Right cardiac atrium (tissue), 5 donors: ENCODE measurements at places on chromosomes 5 and 9. TPM values are rescaled to one million over a fixed set of nuclear protein-coding genes. Genes with fewer than 3 reads are reported as not detected.

DNAI1 gene
- not detected for total RNA-seq

DEPDC1B gene
- total RNA-seq, result 0.54 TPM

DNA sequence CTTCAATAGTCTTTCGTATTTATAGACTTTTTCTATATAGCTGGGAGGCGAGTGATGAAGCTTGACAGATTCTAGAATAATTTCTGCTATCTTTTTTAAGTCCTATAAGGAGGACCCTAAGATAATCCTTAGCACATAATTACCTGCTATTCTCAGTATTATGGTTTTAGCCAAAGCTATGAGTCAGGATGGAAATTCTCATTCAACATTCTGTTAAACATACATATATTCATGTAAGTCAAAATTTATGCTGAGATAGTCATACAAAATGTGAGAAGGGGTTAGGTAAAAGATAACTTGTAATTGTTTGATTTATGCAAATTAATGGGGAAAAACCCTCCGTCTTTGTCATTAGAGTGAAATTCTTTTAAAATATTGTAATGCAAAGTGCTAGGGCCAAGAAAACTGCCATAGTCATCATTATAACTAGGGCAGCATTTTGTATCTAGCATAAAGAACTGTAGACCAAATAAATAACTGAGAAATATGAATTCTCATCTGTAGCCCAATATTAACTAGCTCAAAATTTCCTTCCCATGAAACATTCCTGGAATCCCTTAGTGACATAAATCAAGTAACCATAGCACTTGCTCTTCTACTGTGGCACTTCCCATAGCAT is 118.5 kb downstream of the MRPS30 start:
- DNase-seq, result no peak

- peak; percentile 35 for DNase-seq
Measured at GRCh38 chr9:118364266-118365106, 660.3 kb downstream of the TLR4 start.

DNA sequence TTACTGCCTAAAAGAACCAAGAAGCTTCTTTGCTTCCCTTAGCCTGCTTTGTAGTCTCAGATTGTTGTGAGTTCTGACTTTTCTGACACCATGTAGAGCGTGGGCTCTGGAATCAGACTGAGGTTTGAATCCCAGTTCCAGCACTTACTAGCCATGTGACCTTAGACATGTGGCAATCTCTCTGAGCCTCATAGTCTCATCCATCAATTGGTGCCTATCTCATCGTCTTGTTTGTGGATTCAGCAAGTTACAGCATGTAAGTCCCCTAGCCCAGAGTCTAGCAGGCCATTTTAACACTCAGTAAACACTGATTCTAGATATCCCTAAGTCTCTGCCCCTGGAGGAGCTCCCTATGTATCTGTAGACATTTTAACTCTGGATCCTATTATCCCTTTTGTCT is 94.7 kb downstream of the ANGPTL2 start:
- no peak for DNase-seq

DNA sequence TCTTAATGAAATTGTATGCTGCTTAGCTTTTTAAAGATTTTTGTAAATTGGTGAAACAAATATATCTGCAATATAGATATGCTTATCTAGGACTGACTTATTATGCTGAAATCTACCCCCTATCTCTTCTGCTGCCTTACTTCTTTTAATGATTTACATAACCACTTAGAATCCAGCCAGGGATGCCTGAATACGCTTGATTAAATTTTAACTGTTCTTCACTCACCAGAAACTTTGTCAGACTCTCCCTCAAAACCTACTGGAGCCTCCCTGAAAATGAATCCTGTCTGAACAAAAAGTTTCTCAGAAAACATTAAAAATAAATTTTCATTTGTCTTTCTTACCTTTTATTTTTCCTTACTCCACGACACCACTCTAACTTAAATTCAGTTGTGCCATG is 111.7 kb downstream of the ST8SIA4 start:
- no peak for DNase-seq

GRCh38 chr9:104931256-104931655 is 3.3 kb upstream of the ABCA1 start:
- no peak for DNase-seq

HAVCR2 gene
- total RNA-seq, result 5.0 TPM

- no peak for DNase-seq
Measured at GRCh38 chr5:150809363-150809762, 30.8 kb downstream of the SMIM3 start.

ADAMTS16 gene
- not detected for total RNA-seq

DNA sequence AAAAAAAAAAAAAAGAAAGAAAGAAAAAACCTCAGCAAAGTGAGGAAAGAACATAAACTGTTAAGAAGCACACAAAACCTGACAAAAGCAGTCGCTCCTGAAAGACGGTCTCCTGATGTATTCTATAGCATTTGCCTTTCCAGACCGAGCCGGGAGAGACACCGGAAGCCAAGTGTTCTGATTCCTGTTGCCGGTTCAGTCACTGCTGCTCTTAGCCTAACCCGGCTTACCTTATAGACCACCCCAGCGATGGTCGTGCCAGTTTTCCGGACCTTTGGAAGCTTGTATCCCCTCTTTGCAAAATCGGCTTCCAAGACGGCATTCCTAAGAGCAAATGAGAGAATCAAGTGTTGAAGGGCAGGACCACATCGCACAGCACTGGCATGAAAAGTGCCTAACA is 630 bp downstream of the PSMB7 start:
- DNase-seq, result no peak

FBXO38 gene
- 36.1 TPM for total RNA-seq

DNA sequence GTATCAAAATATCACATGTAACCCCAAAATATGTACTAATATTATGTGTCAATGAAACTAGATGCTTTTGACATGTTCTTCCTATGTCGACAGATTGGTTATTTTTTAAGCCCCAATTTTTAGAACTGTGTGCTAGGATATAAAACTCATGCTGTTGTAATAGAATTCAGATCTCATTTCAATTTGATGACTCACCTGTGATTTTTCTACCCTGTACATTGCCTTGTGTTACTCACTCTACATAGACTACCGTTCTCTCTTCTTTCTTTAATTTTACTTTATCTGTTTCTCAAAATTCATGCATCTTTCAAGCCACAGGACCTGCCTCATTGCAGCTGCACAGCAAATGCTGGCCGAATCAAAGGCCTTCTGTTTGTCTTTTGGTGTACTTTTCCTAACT is 284.5 kb downstream of the MAT2B start:
- DNase-seq, result no peak

- no peak for DNase-seq
Measured at GRCh38 chr9:4590430-4591122, 71.5 kb upstream of the PLPP6 start.

- DNase-seq, result no peak
Measured at GRCh38 chr5:76337953-76338451, 65.1 kb upstream of the IQGAP2 start.

DNA sequence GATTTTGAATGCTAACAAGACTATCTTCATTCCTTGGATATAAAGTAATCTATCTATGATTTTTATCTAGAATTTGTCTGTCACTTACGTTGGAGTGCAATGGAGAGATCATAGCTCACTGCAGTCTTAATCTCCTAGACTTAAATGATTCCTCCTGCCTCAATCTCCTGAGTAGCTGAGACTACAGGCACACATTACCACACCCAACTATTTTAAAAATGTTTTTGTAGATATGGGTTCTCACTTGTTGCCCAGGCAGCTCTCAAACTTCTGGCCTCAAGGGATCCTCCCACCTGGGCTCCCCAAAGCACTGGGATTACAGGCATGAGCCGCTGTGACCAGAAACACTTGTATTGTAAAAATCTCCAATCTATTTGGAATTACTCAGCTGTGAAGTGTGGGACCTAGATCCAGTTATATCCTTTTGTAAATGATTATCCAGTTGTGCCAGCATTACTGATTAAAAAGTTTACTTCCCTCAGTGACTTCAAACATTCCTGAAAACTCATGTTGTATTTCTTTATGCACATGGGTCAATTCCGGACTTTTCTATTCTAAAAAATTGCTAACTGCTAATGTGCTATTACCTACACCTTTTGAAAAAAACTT is 1793.8 kb upstream of the WWC1 start:
- no peak for DNase-seq

DNA sequence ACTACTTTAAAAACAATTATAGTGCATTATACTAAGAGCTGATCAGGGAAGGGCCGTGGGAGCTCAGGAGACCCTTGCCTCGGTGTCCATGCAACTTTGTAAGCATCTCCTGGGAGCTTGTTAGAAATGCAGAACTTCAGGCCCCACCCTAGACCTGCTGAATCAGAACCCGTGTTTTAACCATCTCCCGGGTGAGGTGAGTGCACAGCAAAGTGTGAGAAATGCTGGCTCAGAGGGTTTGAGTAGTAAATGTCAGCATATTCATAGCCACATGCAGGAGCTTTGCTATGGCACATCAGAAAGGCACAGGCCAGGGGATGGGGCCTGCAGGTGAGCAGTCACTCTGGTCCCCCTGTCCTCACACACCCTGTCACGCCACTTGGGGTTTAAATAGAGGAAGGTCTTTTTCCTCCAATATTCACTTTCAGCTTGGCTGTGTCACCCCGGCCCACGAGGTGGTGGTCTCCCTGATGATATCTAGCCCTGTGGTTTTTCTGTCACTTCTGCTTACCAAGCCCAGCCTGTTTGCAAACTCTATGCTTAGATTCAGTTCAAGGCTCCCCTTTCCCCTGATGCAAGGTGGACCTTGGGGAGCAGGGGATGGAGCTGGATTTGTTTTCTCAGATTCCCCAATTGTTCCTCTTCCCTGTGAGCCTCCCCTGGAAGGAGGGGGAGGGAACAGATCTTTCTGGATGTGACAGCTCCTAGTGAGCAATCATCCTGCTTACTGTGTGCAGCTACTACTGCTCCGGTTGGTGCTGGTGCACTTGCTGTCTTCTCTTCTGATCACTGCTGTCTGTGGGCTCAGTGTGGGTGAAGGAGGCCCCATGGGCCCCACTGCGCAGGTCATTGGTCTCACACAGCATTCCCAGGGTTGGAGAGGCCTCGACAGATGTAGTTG is 51.8 kb upstream of the TGFBR1 start:
- DNase-seq, result no peak

- DNase-seq, result no peak
Measured at GRCh38 chr5:150219142-150219541, 29.3 kb downstream of the SLC6A7 start.

- DNase-seq, result no peak
Measured at GRCh38 chr9:91045041-91045440, 243.4 kb downstream of the SYK start.

DNA sequence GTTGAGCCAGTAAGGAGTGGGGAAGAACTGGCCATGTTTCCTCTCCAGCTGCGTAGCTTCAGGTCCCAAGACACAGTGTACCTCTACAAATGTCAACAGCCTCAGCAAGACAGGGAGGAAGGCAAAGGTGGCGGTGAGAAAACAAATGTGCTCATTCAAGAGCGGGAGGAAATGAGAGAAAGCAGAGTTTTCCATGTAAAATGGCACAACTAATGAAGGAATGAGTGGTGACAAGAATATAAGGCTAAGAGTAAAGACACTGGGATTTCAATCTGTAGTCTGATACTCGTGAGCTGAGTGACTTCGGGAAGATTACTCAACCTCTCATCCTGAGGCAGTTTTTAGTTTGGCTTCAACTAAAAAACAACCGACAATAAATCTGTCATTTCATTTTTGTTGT is 67.6 kb downstream of the DPYSL3 start:
- no peak for DNase-seq
